Cortex of kidney (tissue), 1 donor: ENCODE measurements at places on chromosomes 13 and 19.

DNA sequence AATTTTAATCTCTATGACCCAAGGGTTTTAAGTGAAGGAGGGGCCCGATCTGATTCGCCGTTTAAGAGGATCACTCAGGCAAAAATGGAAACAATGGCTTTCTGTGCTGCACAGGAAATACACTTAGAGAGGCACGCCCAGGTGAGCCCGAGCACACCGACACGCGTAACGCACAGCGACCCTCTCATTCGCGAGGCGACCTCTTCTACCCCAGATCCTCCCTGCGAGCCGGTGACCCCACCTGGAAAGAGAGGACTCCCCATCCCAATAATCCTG is 216 bp downstream of the SH2D3A start:
- DNase-seq = no peak

GRCh38 chr13:99381766-99382165 is 74.6 kb upstream of the GPR183 start:
- DNase-seq = no peak

- DNase-seq = no peak
Observed at GRCh38 chr19:37899453-37899852, 6.9 kb downstream of the WDR87 start.

GRCh38 chr13:113507505-113508345 is 17.2 kb upstream of the DCUN1D2 start:
- DNase-seq = no peak

GRCh38 chr19:17292301-17293074 is 10.7 kb downstream of the ABHD8 start:
- DNase-seq = no peak

DNA sequence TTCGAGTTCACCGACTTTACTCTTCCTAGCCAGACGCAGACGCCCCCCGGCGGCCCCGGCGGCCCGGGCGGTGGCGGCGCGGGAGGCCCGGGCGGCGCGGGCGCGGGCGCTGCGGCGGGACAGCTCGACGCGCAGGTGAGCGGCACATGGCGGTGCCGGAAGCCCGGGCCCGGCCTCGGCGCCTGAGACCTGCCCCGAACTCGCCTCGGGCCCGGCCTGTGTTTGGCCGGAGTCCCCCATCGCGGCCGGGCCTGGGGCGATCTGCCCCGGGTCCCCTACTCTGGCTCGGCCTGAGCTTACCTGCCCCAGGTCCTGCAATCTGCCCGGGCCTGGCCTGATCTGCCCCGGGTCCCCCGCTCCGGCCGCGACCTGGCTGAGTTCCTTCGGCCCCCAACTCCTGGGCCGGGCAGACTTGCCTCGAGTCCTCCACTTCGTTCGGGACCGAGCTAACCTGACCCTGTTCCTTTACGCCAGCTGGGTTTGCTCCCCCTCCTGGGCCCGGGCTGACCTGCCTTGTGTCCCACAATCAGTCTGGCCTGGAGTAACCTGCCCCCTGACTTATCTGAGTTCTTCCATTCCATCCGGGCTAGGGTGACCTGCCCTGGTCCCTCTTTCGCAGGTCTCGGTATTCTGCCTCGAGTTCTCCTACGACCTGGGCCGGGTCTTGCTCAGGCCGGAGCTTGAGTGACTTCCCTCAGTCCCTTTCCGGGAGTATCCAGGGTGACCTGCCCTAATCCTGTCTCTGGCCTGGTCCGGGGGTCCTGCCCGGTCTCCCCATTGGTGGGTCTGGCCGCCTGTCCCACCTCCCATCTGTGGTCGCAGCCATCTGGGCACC is 764 bp downstream of the UPF1 start:
- DNase-seq = no peak

DNA sequence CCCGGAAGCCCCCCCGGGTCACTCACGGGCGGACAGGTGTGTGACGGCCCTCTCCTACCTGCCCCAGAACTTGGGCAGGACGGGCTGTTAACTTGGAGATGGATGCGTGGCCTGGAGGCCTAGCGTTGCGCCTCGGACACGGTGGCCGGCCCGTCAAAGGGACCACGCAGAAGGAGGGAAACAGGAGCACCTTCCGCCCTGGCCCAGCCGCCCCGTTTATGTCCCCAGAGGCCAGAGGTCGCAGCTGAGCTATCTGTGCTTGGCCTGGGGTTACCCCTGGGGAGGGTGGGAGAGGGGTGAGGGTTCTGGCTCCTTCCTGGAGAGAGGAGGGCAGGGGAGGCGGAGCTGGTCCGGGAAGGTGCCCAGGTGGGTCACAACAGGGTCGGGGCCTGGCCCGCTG is 35.6 kb downstream of the GADD45B start:
- no peak for DNase-seq

DNA sequence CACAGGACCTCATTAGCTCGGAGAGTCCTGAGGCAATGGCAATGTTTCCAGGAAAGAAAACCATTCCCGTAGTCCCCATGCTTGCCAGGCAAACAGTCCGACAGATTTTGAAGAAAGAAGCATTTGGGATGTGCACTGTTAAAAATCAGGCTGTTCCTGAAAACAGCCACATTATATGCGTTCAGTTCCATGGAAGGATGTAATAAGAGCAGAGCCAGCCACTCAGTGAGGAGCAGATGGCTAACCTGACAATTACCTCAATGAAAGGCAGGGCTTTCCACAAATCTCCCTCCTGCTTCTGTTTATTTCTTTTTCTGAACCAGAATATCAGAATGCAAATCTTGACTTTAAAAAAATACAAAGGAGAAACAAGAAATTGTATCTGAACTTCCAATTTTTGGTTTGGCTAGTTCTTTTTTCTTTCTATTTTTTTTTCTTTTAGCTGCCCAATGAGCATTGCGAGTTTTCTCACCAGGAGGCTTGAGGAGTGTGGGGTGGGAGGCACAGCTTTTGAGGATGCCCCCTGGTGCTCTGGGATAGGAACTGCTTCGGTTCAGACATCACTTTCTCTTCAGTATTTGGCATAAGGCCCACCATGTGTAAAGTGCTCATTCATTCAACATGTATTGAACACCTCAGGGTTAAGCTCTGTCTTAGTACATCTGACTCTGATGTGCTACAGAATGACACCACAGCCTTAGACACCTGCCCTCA is 124.2 kb downstream of the TBC1D4 start:
- no peak for DNase-seq

- DNase-seq = no peak
Observed at GRCh38 chr13:28093881-28094280, 6.5 kb downstream of the FLT3 start.

DNA sequence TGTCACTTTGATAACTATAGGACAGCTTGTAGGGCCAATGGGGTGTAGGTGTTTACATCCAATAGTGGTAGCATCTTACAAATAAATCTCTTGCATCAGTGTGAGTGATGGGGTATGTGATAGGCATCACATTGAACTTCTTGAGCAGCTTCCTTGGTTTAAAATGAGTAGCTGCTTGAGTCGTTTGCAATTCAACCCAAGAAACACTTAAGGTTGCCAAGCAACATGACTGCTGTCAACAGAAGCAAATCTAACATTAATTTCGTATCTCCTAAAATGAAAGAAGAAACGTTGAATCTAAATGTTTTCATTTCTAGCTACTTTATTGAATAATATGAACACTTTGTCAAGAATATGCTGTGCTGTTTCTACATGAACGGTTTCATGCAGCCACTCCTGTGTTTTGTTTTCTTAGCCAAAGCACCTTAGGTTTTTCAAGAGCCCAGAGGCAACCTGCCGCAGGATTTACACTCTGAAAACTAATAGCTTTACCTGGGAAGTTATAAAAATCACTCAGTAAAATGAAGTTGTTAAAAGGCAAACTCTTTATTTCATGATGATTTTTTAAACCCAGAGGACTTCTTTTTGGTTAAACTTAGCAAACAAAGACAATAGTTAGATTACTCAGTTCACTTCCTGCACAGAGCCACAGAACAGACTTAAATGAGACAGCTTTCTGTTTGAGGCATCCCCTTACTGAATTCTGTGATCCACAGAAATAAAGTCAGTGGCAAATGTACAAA is 305.2 kb downstream of the MTUS2 start:
- DNase-seq = no peak

- no peak for DNase-seq
Observed at GRCh38 chr19:50657222-50657669, 8.0 kb downstream of the C19orf81 start.

GRCh38 chr13:51833980-51834379 is 11.0 kb downstream of the TMEM272 start:
- DNase-seq = no peak

DNA sequence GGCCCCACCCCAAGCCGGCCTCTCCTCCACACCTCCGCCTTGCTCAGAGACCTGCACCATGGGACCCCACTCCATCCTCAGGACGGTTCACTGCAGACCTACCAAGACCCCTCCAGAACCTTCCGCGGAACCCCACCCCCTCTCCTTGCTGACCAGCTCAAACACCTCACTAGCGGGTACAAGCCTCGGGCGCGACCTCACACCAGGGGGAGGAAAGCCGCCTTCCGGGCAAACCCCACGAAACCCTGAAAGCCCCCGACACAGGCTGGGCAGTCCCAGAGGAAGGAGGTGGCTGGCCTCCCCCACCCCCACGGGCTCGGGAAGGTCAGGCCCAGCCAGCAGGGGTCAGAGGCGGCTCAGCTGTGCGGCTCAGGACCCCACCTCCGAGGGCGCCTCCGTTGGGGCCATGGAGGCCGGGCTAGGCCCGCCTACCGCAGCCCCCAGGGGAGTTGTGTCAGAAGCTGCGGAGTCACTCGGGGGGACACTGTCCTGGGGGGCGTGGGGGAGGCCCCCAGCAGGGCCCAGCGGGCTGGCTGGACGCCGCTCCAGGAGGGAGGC is 9.8 kb downstream of the GRIN3B start:
- DNase-seq = no peak

DNA sequence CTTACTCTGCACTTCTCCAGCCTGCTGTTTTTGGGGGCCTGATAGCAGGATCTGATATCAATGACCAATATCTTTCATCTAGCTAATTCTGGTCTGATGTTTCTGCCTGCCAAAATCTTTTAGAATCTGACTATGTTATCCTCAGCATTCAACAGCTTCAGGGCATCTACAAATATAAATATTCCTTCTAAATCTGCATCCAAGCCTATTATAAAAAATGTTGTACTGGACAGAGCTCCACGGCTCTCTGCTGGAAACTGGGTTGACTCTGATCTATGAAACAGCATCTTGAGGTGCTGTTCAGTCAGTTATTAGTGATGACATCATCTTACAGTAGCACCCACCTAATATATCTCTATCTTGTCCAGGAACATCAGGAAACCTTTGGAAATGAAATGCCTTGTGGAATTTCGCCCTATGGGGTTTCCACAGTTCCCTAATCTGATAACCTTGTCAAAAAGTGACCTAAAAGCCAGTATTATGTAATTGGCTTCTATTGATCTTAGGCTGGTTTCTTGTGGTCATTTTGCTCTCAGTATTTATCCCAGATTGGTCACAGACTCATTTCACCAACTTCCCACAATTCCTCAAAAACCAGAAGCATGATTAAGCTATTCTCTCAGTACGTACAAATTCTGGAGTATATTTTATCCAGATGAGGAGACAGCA is 33.0 kb downstream of the ERICH6B start:
- no peak for DNase-seq

- no peak for DNase-seq
Observed at GRCh38 chr13:108272333-108272732, 2.8 kb downstream of the TNFSF13B start.

DNA sequence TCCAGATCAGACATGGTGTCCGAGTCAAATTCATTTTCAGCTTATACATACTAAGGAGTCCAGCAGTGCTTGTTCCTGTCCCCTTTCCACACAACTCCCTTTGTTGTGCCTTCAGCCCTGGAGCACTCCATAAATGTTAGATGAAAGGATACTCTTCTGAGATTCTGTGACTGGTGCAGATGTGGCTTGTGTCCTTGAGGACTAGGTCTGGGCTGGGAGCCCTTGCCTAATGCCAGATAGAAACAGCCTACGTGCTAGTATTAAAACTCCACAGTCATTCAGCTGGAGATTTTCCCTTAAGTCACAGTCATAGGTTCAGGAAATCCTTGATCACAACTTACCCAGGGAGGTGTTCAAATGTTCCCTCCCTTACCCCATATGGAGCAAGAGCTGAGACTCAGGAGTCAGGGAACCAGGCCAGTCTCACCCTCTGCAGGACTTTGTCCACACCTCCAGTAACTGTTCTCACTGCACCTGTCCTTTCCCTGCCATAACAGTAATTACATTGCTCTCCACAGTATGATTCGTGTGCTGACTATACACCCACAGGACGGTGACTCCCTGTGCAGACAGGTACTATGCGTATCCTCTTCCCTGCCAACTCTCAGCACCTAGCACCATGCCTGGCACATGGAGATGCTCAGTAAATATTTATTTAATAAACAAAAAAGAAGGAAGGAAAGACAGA is 15.5 kb upstream of the SERPINE3 start:
- no peak for DNase-seq

GRCh38 chr13:38417727-38418126 is 68.1 kb downstream of the UFM1 start:
- no peak for DNase-seq

- no peak for DNase-seq
Observed at GRCh38 chr13:106942563-106942962, 374.6 kb upstream of the ARGLU1 start.

- no peak for DNase-seq
Observed at GRCh38 chr13:62173958-62174357, 758.3 kb upstream of the PCDH20 start.

DNA sequence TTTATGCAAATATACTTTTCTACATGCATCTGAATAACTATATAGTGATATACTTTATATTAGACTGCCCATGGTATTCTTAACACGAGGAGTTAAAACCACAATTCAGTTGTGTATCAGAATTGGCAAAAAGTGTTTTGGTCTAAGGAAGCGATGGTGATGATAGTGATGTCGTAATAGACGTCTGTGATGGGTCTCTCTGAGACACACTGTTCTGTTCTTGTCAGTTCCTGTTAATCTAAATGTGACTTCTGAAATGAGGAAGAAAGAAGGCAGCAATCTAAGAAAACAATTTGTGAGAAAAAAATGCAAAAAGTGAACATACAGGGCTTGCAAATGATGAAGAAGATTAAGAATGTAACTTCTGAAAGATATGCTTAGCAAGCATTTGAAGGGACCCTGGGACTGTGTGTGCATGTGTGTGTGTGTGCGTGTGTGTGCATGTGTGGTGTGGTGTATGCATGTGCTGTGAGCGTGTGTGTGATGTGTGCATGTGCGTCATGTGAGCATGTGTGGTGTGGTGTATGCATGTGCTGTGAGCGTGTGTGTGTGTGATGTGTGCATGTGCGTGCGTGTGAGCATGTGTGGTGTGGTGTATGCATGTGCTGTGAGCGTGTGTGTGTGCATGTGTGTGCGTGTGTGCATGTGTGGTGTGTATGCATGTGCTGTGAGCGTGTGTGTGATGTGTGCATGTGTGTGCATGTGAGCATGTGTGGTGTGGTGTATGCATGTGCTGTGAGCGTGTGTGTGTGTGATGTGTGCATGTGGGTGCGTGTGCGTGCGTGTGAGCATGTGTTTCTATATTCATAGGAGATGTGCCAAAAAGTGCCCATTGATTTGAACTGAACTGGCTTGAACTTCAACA is 131.8 kb downstream of the IRS2 start:
- no peak for DNase-seq

DNA sequence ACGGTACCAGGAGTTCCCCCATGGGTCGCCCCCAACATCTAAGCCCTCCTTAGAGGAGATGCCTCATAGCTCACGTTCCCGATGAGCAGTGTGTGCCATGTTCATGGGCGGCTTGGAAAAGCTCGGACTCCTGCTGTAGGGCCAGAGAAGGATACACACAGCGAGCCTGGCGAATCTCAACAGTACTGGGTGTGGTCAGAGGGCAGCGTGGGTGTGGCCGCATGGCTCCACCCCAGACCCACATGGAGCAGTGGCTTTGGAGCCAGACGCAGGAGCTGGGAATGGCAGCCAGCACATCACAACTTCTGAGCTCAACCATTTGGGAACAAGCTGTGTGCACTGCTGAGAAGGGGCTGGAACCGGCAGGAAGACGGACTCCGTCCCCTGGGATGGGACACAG is 15.6 kb downstream of the CAPS start:
- no peak for DNase-seq
